Occipital lobe (tissue), 3 donors: ENCODE measurements at places on chromosomes 13 and 19.

GRCh38 chr13:64083396-64083795, 2667.7 kb upstream of the PCDH20 start:
- DNase-seq, result no peak

DNA sequence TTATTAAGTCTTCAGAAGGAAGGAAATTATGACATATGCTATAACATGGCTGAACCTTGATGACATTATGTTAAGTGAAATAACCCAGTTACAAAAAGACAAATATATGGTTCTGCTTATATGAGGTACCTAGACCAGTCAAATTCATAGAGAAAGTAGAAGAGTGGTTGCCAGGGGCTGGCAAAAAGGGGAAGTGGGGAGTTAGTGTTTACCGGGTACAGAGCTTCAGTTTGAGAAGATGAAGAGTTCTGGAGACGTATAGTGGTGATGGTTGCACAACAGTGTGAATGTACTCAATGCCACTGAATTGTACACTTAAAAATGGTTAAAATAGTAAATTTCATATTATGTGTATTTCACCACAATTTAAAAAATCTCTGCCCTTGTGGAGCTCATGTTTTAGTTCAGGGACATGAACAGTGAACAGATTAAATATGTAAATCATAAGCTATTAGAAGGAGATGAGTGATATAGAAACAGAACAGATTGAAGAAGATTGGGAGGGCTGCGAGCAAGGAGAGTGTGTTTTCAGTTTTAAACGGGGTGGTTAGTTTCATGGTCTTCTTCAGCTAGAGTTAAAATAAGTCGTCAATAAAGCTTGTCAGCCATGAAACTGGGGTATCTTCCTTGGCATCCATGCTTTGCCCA, 355.2 kb downstream of the KCNRG start:
- DNase-seq, result no peak

- DNase-seq, result no peak
Observed at GRCh38 chr13:101383595-101383994, 32.7 kb downstream of the NALCN start.

DNA sequence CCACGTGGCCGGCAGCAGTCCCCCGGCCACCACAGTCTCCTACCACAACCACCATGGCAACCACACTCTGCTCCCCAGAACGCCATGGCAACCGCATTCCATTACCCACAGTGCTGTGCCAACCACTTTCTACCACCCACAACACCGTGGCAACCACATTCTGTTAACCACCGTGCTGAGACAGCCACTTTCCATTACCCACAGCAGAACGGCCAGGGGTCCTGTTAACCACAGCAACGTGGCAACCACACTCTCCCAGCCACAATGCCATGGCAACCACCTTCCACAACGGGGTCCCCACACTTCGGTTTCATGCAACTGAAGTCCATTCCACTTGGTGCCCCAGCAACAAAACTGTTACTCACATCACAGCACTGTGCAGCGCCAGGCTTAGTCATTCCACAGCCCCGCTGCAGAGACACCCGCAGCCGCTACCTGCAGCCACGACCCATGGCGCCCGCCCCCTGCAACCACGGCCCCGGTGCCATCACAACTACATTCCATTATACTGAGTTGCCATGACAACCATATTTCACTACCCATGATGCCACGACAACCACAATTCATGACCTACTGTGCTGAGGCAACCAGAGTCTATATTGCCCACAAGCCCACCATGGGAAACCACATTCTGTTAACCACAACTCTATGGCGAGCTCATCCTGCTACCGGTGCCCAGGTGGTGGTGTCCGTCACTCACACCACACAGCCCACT, 10.0 kb downstream of the DPF1 start:
- DNase-seq, result peak; percentile 68

DNA sequence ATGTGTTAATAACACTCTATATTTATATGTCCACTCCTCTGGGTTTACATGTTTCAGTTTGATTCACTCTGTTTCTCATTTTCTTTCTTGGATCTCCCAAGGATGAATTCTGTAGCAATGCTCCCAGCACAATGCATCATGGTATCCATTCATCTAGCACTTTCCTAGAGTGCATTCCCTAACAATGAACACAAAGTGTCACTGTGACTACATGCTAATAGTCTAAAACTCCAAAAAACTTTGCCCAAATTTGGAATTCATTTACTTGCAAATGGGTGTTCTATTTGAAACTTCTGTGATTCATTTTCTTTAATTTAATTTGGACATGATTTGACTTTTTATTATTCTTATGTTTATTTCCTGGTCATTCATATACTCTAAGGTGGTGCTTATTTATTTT, 286.3 kb downstream of the POU4F1 start:
- DNase-seq, result no peak

GRCh38 chr13:84925443-84925842, 873.8 kb downstream of the SLITRK6 start:
- no peak for DNase-seq

GRCh38 chr13:44576351-44577235, 463 bp upstream of the TSC22D1 start:
- DNase-seq, result peak; percentile 35

DNA sequence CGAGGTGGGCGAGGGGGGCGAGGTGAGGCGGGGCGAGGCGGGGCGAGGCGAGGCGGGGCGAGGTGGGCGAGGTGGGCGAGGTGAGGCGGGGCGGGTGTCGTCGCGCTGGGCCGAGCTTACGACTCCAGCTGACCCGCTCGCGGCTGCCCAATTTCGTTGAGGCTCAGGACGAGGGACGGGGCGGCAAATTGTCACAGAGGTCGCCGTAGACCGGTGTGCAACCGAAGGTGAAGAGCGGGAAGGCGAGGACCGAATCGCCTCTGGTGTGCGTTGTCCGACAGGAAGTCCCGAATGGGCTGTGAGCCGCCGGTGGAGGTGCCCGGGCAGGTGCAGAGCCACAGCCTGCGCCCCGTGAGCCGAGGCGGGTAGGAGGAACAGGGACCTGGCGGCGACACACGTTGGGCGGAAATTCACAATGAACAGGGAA, at the start of gene LACC1:
LACC1 (plus strand) TSS at position 150 of the 427 bp plus-strand sequence. CDS start 1,082 bp downstream, outside the sequence.
- DNase-seq, result no peak

DNA sequence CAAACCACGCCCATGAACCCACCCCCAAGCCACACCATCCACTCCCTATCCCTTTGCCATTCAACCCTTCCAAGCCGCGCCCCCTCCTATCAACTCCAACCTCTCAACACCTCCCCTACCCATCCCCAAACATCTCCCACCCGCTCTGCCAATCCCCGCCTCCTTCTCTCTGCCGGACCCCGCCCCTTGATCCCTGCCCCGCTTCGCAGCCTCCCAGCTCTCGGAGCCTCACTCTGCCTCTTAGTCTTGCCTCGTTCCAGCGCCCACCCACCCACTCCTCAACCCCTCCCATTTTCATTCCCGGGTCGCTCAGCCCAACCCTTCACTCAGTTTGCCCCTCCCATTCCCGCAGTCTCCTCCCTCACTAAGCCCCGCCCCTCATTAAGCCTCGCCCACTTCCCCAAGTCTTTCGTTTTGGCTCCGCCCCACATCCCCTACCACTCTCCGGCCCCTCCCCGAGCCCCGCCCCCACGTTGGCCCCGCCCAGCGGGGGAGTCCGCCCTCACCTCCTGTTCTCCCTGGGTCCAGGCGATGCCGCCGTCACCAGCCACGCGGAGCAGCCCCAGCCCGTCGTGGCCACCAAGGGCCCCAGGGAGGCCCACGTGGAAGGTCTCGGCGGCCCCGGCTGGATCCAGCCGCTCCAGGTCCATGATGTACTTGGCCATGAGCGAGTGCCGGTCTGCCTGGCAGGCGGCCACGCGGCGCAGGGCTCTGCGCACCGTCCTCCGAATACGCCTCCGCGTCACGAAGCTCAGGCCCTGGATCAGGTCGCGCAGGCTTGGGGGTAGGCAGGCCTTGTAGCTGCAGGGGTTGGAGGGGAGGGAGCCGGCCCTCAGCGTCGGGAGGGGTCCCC, 5.7 kb downstream of the JAK3 start:
- peak; percentile 79 for DNase-seq

GRCh38 chr13:40024967-40025714, 369.7 kb downstream of the COG6 start:
- DNase-seq, result no peak

- DNase-seq, result no peak
Observed at GRCh38 chr13:27622881-27623280, 1.2 kb downstream of the POLR1D start.

GRCh38 chr19:50378863-50379236, 2.6 kb downstream of the NR1H2 start:
- DNase-seq, result no peak

DNA sequence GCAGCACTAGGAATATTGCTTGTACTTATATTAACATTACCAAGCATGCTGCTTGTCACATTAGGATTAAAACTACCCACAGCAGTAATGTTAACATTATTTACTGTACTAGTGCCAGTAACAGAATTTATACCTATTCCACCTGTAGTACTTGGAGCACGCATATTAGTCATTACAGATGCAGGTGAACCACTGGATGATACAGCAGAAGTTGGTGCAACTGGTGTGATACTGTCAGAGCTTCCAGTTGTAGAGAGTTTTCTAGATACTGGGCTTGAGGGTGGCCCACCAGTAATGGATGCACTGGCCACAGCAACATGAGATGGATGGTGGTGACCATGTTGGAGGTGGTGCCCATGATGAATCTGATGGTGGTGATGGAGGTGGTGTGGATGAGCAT, 1.1 kb downstream of the TSC22D1 start:
- DNase-seq, result no peak

- DNase-seq, result no peak
Observed at GRCh38 chr19:41225238-41226052, 6.4 kb downstream of the AXL start.
